ENCODE measurements at places on chromosomes 11 and 22. TPM values are rescaled to one million over a fixed set of nuclear protein-coding genes. Genes with fewer than 3 reads are reported as not detected.

DNA sequence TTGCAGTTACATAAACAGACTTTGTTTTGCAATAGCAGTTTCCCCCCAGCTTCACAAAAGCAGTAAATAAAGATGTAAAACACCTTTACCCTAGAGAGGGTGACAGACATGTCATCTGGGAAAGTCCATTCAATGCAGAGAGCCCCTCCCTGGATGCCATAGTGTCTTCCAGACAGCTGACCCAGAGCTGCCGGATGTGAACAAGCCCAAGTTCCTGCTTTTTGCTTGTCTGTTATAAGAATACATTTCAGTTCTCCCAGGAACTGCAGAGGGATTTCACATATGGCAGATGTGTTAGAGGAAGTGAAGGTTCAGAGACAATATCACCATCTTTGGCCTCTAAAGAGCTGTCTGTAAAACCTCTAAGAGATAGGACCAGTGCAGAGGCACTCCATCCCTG lies 48.9 kb downstream of the RELT start:
- no peak overlapping the region for H3K27ac ChIP-seq
- H3K4me3 ChIP-seq = no peak overlapping the region
- no peaks in the 10 kb centered on the region for H3K4me1 ChIP-seq
- peak; percentile 19 for DNase-seq

DNA sequence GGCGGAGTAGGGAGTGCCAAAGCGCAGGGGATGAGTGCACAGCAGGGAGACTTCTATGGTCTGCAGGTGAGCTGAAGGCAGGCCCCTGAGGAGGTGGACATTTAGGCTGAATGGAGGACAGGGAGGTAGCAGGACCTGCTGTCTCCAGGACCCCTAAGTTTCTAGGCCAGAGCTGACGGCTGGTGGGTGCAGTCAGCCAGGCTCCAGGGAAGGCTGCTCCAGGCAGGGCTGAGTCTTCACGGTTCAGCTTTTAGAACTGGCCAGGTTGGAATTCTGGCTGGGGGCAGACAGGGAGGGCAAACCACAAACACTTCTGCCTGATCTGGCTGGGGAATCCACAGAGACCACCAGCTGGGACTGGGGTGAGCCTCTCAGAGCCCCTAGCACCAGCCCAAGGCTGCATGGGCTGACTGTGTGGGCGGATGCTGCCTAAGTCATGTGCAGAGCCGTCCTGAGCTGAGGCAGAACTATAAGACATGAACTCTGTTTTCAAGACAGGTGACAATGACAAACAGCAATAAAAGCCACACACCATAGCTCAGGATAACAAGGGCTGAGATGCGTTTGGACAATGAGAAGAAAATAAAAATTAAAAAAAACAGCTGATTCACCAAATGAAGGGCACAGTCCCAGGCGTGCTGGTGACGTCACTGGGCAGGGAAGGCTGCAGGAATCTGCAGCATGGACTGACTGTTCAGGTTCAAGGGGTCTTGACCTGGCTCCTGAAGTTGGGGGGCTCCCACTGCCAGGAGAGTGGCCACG lies 10.4 kb upstream of the MALAT1 start:
- H3K27me3 ChIP-seq = no peaks in the 10 kb centered on the region
- DNase-seq = peak; percentile 60
- no peaks in the 10 kb centered on the region for H3K36me3 ChIP-seq
- peak overlapping the region; percentile 99 for H3K27ac ChIP-seq
- peak overlapping the region; percentile 22 for H3K4me3 ChIP-seq
- H3K4me1 ChIP-seq = peaks cover 88% of the 10 kb centered on the region

GRCh38 chr11:96257036-96257435 lies 86.0 kb downstream of the MAML2 start:
- no peak overlapping the region for H3K27ac ChIP-seq
- no peaks in the 10 kb centered on the region for H3K27me3 ChIP-seq
- H3K4me1 ChIP-seq = peaks cover 38% of the 10 kb centered on the region
- no peaks in the 10 kb centered on the region for H3K36me3 ChIP-seq
- no peak for DNase-seq

- peak; percentile 76 for DNase-seq
- no peak overlapping the region for H3K4me3 ChIP-seq
- H3K36me3 ChIP-seq = peaks cover 41% of the 10 kb centered on the region
- H3K27me3 ChIP-seq = no peaks in the 10 kb centered on the region
- H3K4me1 ChIP-seq = no peaks in the 10 kb centered on the region
- H3K27ac ChIP-seq = no peak overlapping the region
Measured at GRCh38 chr11:46898396-46899095, 19.8 kb downstream of the LRP4 start.

The SHANK2 gene
- 126 TPM for total RNA-seq

The C11orf86 gene
- not detected for total RNA-seq

The MYEOV gene
- total RNA-seq = not detected

The UBQLN3 gene
- total RNA-seq = not detected

The BAIAP2L2 gene
- 12.2 TPM for total RNA-seq

The LIF gene
- 2.3 TPM for total RNA-seq

Data from stomach (tissue), 19 donors.